ENCODE measurements at places on chromosomes 2 and 18. TPM values are rescaled to one million over a fixed set of nuclear protein-coding genes. Genes with fewer than 3 reads are reported as not detected.

PARD6G gene
- 11.6 TPM for total RNA-seq

DNAJC5G gene
- not detected for total RNA-seq

KRCC1 gene
- total RNA-seq: 25.3 TPM

PEX13 gene
- total RNA-seq: 38.9 TPM

C2orf92 gene
- total RNA-seq: 8.5 TPM

SP140 gene
- total RNA-seq: 1.7 TPM

PJVK gene
- total RNA-seq: 2.8 TPM

TYMS gene
- 31.6 TPM for total RNA-seq

NPAS2 gene
- total RNA-seq: 14.6 TPM

OSBPL1A gene
- 85.8 TPM for total RNA-seq

GDF7 gene
- total RNA-seq: 0.82 TPM

UPP2 gene
- not detected for total RNA-seq

PRSS56 gene
- 0.82 TPM for total RNA-seq

IFT172 gene
- 23.1 TPM for total RNA-seq

CYP27C1 gene
- total RNA-seq: 4.4 TPM

APCDD1 gene
- 31.2 TPM for total RNA-seq

MAP3K19 gene
- 0.21 TPM for total RNA-seq

EMILIN2 gene
- 27.9 TPM for total RNA-seq

TMEM247 gene
- not detected for total RNA-seq

TRIM43 gene
- total RNA-seq: not detected

TXNDC2 gene
- not detected for total RNA-seq

SLC4A3 gene
- total RNA-seq: 1.5 TPM

PPP1R1C gene
- 2.5 TPM for total RNA-seq

IL1RN gene
- 44.7 TPM for total RNA-seq

MZT2A gene
- total RNA-seq: 51.6 TPM

POTEC gene
- not detected for total RNA-seq

RAX gene
- total RNA-seq: not detected

TMEM200C gene
- total RNA-seq: 1.4 TPM

VWC2L gene
- total RNA-seq: not detected

LRRTM4 gene
- total RNA-seq: 2.4 TPM

SMPD4 gene
- total RNA-seq: 22.5 TPM

SLC4A5 gene
- total RNA-seq: 2.6 TPM

Data from tongue (tissue), 3 donors.